Islet precursor cell (in vitro differentiated cells): ENCODE measurements at places on chromosomes 13 and 19.

- DNase-seq = no peak
These were observed 449.8 kb downstream of the DACH1 start for GRCh38 chr13:71417205-71417604.

DNA sequence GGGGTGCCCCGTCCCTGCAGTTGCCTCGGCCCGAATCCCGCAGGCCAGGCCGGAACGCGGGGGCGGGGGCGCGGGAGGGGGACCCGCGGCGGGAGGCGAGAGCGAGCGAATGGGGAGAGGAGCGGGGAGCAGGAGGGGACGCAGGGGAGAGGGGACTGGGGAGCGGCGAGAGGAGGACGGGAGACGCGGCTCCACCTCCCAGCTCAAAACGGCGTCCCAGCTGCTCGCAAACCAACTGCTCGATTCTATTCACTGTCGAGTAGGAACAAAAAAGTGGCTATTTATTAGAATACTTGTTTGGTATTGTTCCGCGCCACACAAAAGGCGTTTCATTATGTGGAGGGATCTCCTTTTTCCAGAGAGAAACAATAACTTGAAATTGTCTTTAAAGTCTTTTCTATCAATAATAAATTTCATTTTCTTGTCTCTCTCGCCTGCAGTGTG, 10.6 kb upstream of the SOX1 start:
- no peak for DNase-seq

- DNase-seq = peak; percentile 80
These were observed at the start of gene UBE2M for GRCh38 chr19:58558066-58558622. TSS of gene UBE2M (minus strand) at chr19:58558611. CDS start at chr19:58558381, 230 bp downstream.

- peak; percentile 61 for DNase-seq
These were observed 25.2 kb upstream of the ZNF845 start for GRCh38 chr19:53308339-53308811.

- no peak for DNase-seq
These were observed 1.3 kb downstream of the ZNF433 start for GRCh38 chr19:12034198-12034597.

GRCh38 chr19:34644991-34645461, 31.9 kb downstream of the SCGB2B2 start:
- no peak for DNase-seq

- DNase-seq = peak; percentile 78
These were observed 12.1 kb upstream of the CEACAM8 start for GRCh38 chr19:42606660-42607351.

DNA sequence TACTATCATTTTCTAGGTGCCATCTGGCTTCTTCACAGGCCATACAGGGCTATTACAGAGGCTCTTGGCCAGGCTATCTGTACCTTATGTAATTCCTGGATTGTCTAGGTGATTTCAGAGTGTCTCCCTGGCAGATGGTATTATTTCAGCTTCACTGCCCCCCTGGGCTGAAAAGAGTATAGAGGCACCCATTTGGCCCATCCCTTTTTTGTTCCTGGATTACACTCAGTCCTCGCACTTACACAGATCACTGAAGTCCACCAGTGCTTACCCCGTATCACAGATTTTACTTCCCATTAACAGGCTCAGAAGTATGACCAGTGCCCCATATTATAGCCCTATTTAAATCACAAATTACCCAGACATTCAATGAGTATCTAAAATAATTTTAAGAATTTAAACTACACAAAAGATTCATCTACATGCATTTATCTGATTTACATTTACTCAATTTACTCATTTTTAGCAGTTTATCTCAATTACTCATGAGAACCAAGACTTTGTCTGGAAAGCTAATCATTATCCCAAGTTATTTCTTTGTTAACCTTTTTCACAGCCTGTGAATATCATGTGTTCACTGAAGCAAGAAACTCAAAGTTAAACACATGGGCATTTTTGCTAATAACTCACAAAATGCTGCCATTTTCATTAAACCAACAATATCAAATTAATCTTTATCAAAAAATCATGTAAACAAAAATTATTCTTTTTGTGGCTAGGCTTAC, 121.0 kb downstream of the PCDH20 start:
- no peak for DNase-seq

- no peak for DNase-seq
These were observed 23.1 kb upstream of the KLF5 start for GRCh38 chr13:73035660-73036059.

DNA sequence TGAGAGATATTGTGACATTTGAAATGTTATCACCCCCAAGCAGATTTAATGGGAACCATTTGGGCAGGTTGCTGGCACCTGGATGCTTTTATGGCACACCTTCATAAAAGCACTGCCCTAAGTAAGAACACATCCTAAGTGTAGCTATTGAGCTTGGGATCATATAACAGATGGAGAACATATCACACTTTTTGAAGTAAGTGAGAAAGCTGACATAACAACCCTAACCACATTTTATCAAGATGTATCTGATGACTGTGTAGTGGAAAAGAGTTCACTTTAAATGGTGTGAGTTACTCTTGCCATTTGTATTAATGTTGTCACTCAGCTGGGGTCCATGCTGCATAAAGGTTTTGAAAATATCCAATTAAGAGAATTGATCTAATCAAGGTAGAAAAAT, 287.9 kb downstream of the DCLK1 start:
- DNase-seq = no peak

- peak; percentile 91 for DNase-seq
These were observed 540 bp downstream of the TMEM160 start for GRCh38 chr19:47047763-47048405.

DNA sequence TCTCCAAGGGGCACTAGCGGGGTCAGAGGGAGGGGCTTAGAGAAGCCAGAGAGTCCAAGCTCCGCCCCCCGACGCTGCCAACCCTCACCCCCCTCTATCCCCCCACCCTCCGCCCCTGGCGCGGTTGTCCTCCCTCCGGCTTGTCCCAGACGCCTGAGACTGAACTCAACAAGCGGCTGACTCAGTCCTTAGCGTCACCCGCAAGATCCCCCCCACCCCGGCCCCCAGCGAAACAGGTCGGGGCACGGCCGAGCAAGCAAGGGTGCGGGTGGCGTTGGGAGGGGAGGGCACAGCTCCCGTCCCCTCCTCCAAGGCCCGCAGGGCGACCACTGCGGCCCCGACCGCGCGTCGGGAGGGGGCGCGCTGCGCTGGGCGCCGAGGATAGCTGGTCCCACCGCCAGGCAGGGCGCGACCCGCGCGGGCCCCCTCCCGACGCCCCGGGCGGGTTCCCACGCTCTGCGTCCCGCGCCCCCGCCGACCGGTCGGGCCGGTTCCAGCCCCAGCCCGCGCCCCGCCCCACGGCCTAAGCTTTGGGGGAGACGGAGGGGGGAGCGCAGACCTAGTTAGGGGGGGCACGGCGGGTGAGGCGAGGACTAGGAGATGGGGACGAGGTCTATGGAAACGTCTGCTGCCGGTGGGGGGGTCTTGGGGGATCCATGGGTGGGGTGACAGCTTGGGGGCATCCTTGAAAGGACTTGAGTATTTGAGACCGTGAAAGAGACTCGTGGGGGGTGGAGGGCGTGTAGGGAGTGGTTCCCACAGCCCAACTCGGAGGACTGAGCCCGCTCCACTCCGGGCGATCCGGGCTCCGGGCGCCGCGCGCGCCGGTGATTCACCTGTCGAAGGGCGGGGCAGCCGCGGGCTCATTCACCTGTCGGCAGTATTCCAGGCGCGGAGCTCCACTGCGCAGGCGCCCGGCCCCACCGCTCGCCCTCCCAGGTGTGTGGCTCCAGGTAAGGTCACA, 5.1 kb downstream of the NOTCH3 start:
- peak; percentile 97 for DNase-seq

DNA sequence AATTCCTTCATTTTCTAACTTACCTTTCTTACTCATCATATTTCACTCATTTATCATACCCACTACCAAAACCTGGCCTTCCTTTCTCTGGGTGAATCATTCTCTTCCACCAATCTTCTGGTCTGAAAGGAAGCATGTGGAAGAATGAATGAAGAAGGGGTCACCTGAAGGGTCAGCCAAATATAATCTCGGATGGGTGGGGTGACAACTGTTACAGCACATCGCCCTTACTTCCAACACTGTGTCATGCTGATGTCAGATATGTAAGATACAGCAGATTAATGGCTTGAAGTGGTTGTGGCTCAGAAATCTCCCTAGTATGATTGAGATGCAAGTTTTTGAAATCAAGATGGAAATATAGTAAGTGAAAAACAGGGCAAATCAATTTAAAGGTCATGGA, 401.7 kb upstream of the HTR2A start:
- no peak for DNase-seq

DNA sequence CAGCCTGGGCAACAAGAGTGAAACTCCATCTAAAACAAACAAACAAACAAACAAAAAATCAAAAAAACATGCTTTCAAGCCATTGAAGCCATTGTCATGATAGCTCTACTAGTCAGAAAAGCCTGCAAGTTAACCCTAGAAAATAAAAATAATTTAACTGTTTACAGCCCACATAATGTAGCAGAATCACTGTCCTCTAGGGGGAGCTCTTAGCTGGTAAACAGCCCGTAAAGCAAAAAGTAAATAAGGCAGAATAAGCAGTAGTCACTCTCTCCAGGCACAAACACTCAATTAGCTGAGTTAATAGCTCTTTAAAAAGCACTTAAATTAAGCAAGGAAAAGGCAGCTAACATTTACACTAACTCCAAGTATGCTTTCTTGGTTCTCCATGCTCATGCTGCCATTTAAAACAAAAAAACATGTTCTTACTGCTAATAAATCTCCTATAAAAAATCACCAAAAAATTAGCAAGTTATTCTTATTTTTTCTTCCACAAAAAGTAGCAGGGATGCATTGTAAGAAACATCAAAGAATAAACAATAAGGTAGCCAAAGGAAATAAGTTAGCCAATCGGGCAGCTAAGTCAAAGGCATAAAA, 11.3 kb downstream of the LILRB4 start:
- no peak for DNase-seq

DNA sequence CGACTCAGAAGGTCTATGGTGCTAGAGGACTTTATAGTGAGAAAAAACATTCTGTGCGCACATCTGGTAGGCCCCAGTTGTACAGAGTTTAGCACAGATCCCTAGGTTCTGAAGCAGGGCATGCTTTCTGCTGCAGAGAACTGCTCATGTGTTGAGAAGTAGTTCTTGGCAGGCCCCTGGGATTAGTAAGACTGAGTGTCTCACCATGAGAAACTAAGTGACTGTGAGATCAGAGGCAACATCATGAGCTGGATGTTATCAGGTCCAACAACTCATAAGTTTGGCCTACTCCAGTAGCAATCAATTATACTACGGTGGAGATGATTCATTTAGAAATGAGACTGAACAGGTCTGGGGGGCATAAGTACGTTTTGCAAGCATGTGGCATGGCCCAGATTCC, 507.4 kb upstream of the KLF12 start:
- no peak for DNase-seq
